Mucosa of gallbladder (tissue), 1 donor: ENCODE measurements at places on chromosomes 1 and 21. TPM values are rescaled to one million over a fixed set of nuclear protein-coding genes. Genes with fewer than 3 reads are reported as not detected.

ADAMTS1 gene
- total RNA-seq: 74.7 TPM

OR10K1 gene
- not detected for total RNA-seq

GBP6 gene
- total RNA-seq: not detected

S100A7 gene
- total RNA-seq: not detected

DIO1 gene
- total RNA-seq: 6.2 TPM

- DNase-seq: no peak
Measured at GRCh38 chr1:20964540-20965484, 177.7 kb upstream of the HP1BP3 start.

DNA sequence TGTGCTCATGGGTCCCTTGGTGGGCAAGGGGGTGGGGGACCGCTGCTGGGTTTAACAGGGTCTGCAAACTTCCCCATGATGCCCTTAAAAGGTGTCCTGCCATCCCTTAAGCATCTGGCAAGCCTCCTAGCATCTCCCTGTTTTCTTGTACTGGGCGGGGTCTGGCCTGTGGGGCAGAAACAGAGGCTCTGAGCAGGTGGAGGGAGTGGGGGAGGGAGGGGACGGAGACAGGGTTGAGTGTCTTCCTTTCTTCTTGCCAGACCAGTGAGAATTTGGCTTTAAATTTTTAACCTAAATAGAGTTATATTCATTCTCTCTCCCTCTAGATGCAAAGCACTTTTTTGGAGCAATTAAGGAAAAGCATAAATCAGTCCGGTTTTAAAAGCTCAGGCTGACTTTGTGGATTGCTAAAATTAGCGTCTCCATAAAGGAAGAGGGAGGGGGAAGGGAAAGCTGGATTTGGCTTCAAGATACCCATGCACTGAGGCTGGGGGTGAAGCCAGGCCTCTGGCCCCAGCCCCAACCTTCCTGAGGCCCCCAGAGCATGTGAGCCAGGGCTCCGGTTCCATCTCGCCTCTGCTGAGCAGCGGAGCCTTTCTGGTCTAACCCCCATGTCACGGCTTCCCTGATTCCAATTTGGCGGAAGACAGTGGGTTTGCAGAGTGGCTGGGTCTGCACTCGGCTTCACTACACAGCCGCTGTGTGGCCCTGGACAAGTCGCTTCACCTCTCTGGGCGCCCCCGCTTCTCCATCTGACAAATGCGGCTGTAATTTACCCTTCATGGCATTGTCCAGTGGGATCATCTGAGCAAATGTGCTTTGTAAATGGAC is 25.3 kb downstream of the IGSF21 start:
- no peak for DNase-seq

GRCh38 chr1:107936498-107937481 is 28.2 kb downstream of the VAV3 start:
- peak; percentile 27 for DNase-seq
